ENCODE measurements at places on chromosomes 12 and 14.

GRCh38 chr14:52917735-52918134, 33.1 kb downstream of the FERMT2 start:
- no peak for DNase-seq

DNA sequence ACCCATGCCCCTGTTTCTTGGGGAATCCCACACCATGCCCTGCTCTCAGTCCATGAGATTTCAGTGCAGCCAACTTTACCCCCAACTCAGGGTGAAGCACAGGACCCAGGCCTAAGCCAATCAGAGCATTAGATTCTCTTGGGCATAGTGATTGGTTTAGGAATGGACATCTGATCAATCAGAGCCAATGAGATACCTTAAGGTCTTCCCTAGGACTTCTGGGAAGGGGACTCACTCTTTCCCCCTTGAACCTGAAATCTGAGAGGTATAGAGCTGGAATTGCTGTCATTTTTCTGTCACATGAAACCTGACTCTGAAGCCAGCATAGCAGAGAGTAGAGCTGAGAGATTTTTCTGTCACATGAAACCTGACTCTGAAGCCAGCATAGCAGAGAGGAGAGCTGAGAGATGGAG, 127.1 kb downstream of the ZFP36L1 start:
- DNase-seq = no peak

GRCh38 chr12:26612203-26612602, 220.8 kb downstream of the ITPR2 start:
- no peak for DNase-seq

- DNase-seq = peak; percentile 31
These were observed 42.5 kb downstream of the WDR20 start for GRCh38 chr14:102182190-102182589.

GRCh38 chr14:73877790-73878189, 8.9 kb upstream of the ZNF410 start:
- DNase-seq = no peak

All from inflammatory macrophage treated with lipopolysaccharide for 1 hour (primary cell).